ENCODE measurements at places on chromosomes 2 and 18.

DNA sequence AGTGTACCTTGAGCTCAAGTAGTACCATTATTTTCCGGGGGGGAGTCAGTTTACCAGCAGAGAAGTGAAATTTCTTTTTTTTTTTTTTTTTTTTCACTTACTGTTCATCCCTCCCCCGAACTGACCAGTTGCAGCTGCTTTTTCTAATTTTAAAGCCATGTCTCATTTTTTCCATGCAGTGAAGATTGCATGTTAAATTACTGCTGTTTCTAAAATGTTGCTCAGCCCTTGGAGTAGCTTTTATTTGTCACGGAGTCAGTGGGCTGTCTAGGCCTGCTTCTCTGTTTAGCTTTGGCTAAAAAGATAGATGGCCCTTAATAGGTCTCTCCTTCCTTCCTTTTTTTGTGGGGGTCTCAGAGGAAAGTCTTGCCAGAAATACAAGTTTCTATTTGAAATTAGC, 70.2 kb downstream of the NGEF start:
- no peak for DNase-seq

DNA sequence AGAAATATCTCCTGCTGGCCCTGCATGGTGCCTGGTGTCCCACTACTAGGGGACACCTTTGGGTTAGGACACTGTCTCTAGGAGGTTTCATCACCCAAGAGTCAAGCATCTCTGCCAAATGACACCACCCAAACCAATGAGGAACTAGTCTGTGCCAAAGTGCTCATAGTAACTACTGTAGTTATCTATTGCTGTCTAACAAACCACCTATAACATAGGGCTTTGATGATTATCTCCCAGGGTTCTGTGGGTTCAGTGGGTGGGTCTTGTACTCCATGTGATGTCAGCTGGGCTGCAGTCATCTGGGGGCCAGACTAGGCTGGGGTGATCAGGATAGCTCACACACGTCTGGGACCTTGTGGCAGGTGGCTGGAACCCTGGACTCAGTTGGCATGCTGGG, 59.8 kb downstream of the EPAS1 start:
- no peak for DNase-seq

GRCh38 chr2:43027097-43027873, 199.1 kb downstream of the ZFP36L2 start:
- DNase-seq = no peak

DNA sequence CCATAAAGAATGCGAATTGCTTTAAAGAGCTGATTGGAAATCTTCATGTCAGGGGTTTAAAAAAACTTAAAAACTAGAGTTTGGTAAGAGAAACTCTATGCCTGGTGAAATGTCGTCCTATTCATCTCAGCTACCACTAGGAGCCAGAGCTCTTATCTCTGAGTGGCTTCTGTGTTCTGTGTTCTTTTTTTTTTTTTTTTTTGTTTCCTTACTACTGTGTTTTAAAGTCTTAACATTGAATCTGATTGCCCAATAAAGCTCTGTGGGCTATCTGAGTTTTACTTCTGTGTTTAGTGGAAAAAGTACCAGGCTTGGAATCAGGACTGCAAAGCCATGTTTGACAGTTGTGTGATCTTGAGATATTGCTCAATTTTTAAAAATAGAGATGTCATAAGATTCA, 494.8 kb downstream of the RIT2 start:
- no peak for DNase-seq

DNA sequence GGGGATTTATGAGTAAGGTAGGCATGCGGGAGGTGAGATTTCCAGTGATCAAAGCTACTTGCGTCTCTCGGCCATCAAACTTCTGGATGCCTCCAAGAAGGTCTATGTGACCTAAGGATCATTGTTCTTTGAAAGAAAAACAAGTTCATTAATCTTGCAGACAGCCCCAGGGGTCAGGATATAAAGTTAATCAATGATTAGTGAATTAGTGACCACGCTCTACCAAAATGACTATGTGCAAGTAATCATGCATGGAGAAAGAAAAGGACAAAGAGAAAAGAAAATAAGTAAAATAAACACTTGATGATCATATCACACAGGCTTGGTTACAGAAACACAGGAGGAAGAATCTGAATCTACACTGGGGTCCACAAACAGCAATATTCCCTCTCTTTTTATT, 42.5 kb upstream of the BCL11A start:
- DNase-seq = no peak

DNA sequence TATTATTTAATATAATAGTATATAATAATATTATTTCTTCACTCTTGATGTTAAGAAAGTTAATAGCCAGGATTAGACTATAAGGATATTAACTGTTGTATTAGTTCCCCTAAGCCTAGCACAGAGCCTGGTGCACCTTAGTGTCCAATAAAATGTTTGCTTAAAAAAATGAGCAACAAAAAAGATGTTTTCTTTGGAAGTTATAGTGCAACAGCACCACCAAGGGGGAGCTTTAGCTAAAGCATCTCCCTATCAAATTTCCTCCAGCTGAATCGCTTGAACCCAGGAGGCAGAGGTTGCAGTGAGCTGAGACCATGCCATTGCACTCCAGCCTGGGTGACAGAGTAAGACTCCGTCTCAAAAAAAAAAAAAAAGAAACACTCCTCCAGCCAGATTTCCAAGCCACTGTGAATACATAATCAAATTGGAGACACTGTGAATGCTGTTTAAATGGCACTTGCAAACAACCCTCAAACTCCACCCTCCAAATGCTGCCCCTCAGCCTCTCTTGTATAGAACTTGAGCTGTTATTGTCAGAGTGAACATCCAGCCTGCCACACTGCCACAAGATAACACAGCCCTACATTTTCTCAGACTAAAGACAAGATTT, 221.9 kb downstream of the DYM start:
- DNase-seq = no peak

GRCh38 chr2:28629910-28630309, 121.7 kb upstream of the PPP1CB start:
- no peak for DNase-seq
